Tongue (tissue), 3 donors: ENCODE measurements at places on chromosomes 12 and 14. TPM values are rescaled to one million over a fixed set of nuclear protein-coding genes. Genes with fewer than 3 reads are reported as not detected.

GRCh38 chr14:52391881-52392615 is 77.9 kb downstream of the PTGER2 start:
- peak; percentile 50 for DNase-seq

DNA sequence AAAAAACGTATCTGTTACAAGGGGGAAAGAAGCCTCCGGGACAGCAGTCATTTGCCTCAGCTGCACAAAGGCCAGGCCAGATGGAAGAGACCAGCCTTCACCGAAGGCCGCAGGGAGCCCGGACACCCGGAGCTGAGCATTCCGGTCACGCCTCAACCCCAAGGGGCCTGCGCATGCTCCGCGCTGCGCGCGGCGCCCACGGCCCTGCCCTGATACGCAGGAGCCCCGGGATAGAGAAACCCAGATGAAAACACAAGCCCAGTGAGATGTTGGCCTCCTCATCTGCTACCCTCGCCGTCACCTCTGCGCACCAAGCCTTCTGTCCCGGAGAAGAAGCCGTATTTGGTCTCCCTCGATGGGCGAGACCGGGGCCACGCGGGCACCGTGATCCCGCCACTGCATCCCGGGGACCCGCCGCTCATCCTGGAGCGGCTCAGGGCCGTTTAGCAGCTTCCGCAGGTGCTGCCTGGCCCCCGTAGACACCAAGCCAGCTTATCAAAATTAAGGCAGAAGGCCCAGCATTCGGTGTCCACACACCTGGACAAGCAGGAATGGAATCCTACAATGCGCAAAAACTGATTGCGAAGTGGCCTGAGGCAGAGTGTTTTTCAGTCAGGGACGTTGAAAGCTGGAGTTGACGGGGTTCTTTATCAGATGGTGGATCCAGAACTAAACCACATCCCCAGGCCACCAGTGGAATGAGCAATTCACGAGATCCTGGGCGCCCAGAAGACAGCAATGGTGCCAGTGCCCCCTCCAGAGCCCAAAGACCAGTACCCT is 2.6 kb downstream of the OR8S1 start:
- DNase-seq = no peak

GRCh38 chr12:52121824-52122539 is 42.5 kb downstream of the SMIM41 start:
- DNase-seq = peak; percentile 85

- no peak for DNase-seq
Measured at GRCh38 chr14:88863167-88863566, 38.7 kb downstream of the TTC8 start.

DNA sequence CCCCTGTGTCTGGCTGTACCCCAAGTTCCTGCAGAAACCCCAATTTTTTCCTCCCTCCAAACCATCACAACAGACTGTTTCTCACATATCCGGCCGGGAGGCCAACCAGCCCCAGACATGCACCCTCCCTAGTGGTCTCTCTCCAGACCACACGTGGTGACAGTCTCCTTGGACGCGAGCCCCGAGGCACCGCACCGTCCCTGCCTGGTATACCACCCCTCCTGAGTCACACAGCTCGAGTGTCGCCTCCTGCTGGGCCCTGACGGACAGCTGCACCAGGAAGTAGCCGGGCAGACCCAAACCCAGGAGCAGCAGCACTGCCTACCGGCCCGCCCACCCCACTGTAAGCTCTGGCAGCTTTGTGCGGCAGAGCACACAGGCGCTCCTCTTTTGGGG is 97.4 kb downstream of the RFLNA start:
- peak; percentile 61 for DNase-seq

- DNase-seq = no peak
Measured at GRCh38 chr14:103000291-103000921, 56.9 kb downstream of the CDC42BPB start.

DNA sequence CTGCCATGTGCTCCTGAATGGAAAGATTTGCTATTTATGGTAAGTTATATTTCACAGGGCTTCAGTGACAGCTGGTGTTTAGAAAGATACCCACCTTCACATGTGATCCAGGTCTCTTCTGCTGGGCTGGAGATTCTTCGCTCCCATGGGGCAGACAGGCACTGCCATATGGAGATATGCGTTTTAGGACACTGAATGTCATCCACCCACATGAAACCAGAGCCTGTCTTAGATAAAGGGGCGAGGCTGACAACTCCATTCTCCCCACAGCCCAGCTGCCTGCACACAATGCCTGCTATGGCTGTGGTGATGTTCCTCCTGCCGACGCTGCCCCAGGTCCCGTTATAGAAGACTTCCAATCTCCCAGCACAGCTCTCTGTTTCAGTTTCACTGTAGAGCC is 69.4 kb downstream of the ACSM4 start:
- peak; percentile 68 for DNase-seq

DNA sequence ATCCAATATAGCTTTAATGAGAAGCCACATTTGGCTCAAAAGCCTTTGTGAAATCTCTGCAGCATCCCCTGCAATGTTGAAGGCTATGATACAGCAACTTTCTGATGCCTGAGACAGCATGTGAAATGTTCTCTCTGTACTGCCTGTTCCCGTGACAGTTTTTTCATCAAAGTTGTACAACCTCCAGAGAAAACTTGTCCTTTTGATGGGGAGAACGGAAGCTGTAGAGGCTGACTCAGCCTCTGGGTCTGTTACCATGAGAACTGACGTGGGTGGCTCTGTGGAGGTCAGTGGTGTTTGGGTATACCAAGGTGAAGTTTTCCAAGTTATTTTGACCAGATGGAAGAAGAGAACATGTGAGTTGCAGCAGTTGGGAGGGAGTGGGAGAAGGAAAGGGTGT is 17.0 kb downstream of the SLC4A8 start:
- no peak for DNase-seq

DNA sequence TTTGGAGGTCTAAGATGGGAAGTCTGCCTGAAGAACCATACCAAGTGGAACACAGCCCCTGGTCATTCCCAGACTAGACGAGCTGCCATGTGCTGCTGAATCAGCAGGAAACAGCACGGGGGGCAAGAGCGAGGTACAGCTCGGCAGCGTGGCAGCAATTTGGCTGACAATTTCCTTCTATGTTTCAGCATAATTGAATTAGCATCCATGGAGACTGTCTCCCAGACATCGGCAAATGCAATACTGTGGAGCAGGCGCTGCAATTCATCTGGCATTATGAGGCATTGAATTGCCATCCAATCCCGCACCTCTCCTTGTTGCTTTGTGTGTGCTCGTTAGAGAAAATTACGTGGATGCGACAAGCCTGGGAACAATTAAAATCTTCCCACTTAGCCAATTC is 46.0 kb upstream of the CCDC60 start:
- DNase-seq = peak; percentile 24

GRCh38 chr12:58388261-58388660 is 446.9 kb downstream of the ATP23 start:
- DNase-seq = no peak

DNA sequence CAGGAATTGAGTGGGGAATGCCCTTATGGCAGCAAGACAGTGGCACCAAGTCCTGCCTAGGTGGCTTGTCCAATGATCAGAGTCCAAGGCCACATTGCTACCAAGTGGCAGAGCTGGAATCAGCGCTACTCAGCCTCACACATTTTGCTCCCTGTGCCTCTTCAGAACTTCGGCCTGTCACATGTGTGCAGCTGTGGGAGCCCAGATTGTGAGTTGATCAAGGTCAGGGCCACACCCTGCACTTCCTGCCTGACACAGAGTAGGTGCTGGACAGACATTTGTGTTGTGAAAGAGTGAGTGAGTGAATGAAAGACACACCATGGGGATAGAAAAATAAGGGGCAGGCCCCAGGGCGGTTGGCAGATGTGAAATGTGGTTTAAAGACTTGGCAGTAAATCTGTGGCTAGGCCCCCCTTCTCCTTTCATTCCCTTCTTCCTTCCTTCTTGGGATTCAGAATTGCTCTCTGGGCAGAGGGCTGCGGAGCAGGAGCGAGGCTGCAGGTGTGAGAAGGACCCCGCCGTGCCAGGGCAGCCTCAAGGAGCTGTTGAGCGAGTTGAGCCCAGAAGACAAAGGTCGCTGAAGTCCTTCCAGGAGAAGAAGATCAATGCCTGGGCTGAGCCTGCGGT is 83.5 kb downstream of the SLC25A47 start:
- DNase-seq = no peak

DNA sequence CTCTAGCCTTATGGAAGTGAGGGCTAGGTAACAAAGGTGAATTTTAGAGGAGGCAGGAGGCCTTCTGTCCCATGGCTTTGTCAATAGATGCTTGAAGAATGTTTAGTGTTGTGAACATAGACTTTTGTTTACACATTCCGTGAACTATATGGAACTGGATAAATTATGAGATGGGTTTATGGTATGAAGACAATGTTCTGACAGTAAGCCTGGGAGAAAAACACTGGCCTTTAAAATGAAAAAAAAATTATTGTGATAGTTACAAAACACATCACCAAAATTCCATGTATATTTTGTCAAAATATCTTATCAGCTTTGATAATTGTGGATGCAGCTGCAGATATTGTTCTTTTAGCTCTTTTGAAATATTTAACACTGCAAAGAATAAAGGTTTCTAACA is 251.5 kb upstream of the DCN start:
- DNase-seq = no peak

DNA sequence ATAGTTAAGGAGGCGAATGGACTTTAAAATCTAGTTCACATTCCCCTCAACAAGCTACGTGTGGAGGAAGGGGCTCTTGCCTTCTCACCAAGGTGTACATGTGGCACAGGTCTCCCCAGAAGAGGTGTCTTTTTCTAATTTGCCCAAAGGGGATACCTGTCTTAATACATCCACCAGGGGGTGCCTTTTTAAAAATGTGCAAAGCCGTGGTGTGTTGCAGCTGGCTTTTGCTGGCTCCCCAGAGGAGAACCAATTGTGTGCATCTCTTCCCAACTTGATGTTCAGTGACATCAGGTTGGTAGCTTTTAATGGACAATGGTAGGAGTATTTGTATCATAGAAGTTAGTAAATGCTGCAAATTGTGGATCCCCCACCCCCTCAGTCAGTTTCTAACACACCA is 33.8 kb downstream of the CREBL2 start:
- no peak for DNase-seq

- peak; percentile 60 for DNase-seq
Measured at GRCh38 chr14:69547701-69548348, 26.8 kb downstream of the CCDC177 start.

Gene P2RX2
- total RNA-seq = not detected

Gene HOXC9
- not detected for total RNA-seq

Gene SPRYD3
- 30.3 TPM for total RNA-seq

Gene DAO
- total RNA-seq = not detected

Gene CEP290
- total RNA-seq = 34.6 TPM

Gene PLEK2
- 4.1 TPM for total RNA-seq

Gene PRB3
- total RNA-seq = not detected

Gene GLIPR1L2
- 2.8 TPM for total RNA-seq

Gene DDX54
- 19.4 TPM for total RNA-seq
